ENCODE measurements at places on chromosomes 1 and 21.
A peak's percentile ranks its signal among the peaks of the same experiment; 100 is the strongest.

DNA sequence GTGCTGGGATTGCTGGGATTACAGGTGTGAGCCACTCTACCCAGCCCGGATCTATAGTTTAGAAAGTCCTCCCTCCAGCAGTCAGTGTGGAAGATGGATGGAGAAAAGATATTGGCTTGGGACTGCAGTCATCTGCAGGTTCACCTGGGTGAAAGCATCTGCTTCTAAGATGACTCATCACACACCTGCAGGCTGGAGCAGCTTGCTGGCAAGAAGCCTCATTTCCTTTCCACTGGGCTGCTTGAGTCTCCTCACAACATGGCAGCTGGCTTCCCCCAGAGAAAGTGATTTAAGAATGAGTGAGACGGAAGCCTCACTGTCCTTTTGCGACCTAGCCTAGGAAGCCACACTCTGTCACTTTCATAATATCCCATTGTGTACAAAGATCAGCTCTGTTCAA, 50.0 kb downstream of the FOXO6 start:
- no peak for DNase-seq

DNA sequence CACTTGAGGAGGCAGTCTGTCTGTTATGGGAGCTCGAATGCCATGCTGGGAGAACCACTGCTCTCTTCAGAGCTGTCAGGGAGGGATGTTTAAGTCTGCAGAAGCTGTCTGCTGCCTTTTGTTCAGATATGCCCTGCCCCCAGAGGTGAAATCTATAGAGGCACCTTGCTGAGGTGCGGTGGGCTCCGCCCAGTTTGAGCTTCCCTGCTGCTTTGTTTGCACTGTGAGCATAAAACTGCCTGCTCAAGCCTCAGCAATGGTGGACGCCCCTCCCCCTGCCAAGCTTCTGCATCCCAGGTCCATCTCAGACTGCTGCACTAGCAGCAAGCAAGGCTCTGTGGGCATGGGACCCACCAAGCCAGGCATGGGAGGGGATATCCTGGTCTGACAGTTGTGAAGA, 247.5 kb downstream of the LMX1A start:
- DNase-seq: no peak

- DNase-seq: no peak
These were observed 127.3 kb downstream of the TBX19 start for GRCh38 chr1:168407832-168408538.

- DNase-seq: no peak
These were observed 121.0 kb upstream of the CXADR start for GRCh38 chr21:17391811-17392340.

DNA sequence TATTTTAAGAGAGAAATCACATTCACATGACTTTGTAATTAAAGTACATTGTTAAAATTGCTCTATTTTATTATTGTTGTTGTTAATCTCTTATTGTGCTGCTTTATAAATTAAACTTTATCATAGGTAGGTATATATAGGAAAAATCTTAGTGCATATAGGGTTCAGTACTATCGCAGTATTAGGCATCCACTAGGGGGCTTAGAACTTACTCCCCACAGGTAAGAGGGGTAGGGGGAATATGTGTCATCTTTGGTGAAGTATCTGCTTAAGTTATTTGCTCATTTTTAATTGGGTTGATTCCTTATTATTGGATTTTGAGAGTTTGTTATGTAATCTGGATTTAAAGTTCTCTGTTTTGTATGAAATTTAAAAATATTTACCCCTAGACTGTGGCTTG, 385.2 kb downstream of the DUSP10 start:
- DNase-seq: no peak

DNA sequence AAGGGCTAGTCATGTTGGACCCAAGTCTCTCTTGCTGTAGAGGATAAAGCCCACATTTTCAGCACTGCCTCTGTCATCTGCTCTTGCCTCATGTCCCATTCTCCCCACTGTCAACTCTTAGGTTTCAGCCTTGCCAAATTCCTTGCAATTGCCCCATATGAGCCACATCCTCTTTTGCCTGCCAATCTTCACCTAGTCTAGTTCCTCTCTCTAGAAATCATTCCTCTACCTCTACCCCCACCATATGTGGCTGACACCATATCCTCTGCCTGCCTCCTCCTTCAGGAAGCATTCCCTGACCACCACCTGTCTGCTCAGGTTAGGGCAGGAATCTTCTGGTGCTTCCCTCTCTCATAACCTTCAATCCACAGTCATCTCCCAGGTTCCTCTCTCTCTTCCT, 38.2 kb downstream of the SLC9A1 start:
- no peak for DNase-seq

DNA sequence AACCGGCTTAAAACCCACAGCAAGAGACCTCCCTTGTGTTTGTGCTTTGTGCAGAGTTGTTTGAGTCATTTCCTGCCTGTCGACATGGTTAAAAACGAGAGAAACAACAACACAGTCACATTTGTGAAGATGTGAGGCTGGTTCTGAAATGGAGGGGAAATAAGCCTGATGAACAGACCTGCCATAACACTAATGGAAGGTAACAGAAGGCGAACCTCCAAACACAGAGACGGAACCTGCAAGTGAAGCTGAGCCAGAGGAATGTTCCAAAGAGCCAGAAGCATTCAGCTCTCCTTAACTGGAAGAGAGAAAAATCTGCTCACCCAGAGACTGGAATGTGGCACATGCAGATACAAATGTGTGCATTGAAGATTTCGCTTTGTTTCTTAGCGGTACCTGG, 53.2 kb upstream of the RAVER2 start:
- DNase-seq: no peak

GRCh38 chr1:233730809-233731208, 116.9 kb downstream of the KCNK1 start:
- no peak for DNase-seq

- no peak for DNase-seq
These were observed 102.3 kb downstream of the CDC42BPA start for GRCh38 chr1:227215863-227216510.

DNA sequence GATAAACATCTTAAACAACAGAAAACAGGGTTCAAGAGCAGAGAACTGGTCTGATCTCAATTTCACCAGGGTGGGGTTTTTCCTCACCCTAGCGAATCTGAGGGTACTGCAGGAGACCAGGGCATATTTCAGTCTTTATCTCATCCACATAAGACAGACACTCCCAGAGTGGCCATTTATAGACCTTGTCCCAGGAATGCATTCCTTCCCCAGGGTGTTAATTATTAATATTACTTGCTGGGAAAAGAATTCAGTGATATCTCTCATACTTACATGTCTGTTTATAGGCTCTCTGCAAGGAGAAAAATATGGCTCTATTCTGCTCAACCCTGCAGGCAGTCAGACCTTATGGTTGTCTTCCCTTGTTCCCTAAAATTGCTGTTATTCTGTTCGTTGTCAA, 84.1 kb downstream of the LYPLAL1 start:
- DNase-seq: no peak

- DNase-seq: no peak
These were observed 41.8 kb upstream of the USP25 start for GRCh38 chr21:15688016-15688415.

DNA sequence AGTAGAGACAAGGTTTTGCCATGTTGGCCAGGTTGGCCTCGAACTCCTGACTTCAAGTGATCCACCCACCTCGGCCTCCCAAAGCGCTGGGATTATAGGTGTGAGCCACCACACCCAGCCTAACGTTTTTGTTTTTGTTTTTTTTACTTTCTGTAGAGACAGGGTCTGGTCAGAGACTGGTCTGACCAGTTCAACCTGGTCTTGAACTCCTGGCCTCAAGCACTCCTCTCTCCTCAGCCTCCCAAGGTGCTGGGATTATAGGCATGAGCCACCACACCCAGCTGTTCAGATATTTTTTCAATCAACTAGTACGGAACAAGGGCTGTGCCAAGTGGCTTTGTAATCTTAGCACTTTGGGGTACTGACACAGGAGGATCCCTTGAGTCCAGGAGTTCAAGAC, 209.5 kb downstream of the RERE start:
- DNase-seq: no peak

DNA sequence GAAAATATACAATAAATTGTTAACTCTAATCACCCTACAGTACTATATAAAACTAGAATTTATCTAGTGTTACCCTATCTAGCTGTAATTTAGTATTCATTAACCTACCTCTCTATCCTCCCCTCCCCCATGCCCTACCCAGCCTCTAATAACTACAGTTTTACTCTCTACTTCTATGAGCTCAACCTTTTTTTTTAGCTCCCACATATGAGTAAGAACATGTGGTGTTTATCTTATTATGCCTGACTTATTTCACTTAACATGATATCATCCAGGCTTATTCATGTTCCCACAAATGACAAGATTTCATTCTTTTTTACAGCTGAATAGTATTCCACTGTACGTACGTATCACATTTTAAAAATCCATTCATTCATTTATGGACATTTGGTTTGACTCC, 46.0 kb upstream of the WARS2 start:
- no peak for DNase-seq

DNA sequence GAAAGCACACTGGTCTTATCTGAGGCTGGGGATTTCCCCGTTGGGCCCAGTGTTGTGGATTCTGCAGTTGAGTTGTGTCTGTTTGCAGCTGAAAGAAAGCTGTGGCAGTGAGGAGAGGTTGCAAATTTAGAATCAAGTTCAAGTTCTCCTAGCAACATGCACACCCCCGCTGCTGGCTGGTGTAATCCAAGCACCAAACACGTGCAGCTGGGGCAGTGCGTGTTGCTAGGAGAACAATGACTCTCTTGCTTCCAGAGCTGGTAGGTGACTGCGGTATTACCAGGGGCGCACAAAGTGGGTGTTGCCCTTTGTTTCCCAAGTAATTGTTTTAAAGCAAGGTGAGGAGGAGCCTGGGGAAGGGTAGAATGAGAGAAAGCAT, 91.5 kb downstream of the IER5 start:
- DNase-seq: peak; percentile 29

DNA sequence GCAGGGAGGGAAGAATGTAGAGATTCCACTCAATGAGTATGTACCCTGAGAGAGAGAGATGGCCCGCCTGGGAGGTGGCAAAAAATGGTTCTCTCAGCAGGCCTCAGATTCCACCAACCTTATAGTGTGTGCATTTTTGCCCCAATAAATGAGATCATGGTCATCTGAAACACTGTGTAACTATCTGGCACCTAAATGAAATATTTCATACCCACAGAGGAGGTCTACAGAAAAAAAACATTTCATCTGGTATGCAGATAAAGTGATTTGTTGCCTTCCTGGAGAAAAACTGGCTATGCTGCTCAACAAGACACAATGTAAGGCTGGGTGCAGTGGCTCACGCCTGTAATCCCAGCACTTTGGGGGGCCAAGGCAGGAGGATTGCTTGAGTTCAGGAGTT, 4.9 kb downstream of the TMCO2 start:
- DNase-seq: no peak

GRCh38 chr1:164823486-164824279, 264.7 kb downstream of the PBX1 start:
- DNase-seq: no peak

DNA sequence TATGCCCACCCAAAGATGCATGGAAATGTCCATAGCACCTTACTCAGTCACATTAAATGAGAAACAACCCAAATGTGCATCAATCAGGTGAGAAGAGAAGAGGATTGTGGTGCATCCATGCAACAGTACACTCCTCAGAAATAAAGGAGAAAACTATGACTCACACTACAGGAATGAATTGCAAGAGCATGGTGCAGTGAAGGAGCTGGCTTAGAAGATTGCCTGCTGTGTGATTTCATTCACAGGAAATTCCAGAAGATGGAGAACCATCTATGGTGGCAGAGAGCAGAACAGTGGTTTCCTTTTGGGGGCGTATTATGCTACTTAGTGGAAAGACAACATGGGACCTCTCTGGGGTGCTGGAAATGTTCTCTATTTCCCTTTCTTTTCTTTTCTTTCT, 278.6 kb upstream of the AJAP1 start:
- no peak for DNase-seq

DNA sequence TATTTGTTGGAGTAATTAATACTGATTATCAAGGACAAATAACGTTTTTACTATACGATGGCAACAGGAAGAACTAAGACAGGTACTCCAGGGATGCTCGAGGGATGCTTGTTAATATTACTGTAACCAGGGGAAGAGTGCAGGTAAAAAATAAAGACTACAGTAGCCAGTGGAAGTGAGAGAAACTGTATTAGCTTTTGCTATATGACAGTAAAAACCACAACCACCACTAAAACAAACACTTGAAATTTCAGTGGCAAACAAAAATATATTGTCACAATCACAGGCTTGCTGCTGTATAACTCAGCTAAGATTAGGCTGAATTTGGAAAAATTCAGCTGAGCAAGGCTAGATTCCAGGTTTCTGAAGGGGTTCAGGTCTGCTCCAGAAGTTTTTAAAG, 812.6 kb upstream of the ADGRL4 start:
- no peak for DNase-seq

DNA sequence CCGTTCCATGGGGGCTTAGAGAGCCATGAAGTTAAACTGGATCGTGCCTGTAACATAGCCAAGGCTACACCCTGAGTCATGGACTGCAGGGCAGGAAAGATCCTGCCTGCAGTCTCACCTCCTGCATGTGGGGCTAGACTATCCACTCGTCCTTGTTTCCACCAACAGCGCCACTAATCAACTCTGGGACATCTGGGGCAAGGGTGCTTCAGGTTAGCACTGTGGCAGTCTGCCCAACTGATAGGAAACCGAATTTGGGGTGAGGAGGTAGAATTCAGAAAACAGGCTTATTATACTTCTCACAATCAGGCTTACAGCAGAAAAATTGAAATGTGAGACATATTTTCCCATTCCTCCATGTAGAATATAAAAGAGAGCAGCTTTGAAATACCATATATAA, 85.2 kb upstream of the ADAM30 start:
- no peak for DNase-seq

- DNase-seq: no peak
These were observed 10.9 kb downstream of the KDF1 start for GRCh38 chr1:26949266-26949925.

GRCh38 chr1:98277118-98277517, 356.3 kb upstream of the DPYD start:
- no peak for DNase-seq

GRCh38 chr1:167248707-167249642, 28.3 kb downstream of the POU2F1 start:
- DNase-seq: no peak

- DNase-seq: peak; percentile 92
These were observed at the start of gene CENPF for GRCh38 chr1:214602764-214603657. TSS of gene CENPF (plus strand) at chr1:214603195. CDS start at chr1:214613755, 10,560 bp downstream.

DNA sequence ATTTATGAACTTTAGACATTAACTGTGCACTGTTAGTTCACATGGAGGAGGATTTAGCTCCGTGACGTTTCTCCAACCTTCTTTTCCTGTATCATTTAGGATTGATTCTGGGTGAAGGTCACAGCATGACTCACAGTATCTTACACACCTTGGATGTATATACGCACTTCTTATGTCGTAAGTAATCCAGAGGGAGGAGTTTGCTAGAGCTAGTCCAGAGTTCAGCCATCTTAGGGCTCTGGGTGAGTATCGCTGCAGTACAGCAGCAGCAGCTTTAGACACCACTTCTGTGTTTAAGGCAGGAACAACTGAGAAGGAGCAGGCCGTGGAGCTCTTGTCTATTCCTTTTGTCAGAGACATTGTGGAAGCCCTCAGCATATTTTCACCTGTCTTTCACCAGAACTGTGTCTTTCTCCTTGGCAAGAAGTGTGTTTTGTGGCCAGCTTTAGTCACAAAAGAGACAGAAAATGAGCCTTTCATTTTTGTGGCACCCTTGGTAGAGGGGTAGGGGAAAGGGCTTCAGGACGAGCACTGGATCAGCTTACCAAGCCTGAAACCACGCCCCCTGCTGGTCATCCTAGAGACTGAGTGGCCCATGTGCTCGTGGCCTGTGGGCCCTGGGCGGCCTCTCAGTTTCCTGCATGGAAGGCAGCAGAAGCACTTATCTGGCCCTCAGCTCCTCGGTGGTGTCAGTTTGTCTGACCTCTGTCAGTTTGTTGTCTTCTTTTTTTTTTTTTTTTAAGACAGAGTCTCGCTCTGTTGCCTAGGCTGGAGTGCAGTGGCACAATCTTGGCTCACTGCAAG, 64.0 kb downstream of the ADARB1 start:
- DNase-seq: peak; percentile 51
